Hematopoietic multipotent progenitor cell treated with erythropoietin and hydrocortisone succinate and interleukin-3 and kit ligand, for 15 days (in vitro differentiated cells): ENCODE measurements at places on chromosomes 6 and 20.

- DNase-seq, result no peak
Measured at GRCh38 chr6:133951881-133952814, 876 bp upstream of the TBPL1 start.

GRCh38 chr6:121499666-121500065, 64.2 kb downstream of the GJA1 start:
- DNase-seq, result no peak

GRCh38 chr6:32912951-32913350, 27.9 kb downstream of the HLA-DMB start:
- DNase-seq, result no peak

GRCh38 chr6:143139239-143139784, 78.6 kb downstream of the AIG1 start:
- no peak for DNase-seq

DNA sequence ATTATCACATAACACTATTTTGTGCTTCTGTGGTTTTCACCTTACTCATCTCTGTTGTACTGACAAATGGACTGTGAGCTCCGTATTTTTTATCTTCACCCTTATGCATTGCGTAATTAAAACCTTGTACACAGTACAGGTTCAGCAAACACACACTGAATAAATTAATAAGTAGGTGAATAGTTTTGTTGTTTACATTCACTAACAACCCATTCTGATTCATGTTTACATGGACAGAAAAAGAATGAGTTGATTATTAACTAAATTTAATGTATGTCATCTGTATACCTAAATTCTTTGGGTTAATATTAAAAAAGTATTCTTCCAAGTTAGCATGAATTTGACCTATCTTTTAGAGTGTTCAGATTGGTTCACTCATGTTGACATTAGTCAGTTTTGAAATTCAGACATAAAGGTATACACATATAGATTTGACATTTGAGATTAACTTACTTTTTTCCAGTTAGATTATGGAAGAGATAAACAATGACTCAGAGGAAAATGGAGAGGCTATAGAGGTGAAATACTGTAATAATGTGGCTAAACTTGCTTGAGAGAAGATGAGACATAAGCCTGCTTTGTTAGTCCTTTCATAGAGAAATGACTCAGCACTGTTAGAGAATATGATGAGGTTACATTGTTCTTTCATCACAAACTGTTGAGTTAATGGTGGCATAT, 541.7 kb upstream of the FLRT3 start:
- no peak for DNase-seq

GRCh38 chr6:140537211-140537610, 1162.8 kb upstream of the CITED2 start:
- no peak for DNase-seq

DNA sequence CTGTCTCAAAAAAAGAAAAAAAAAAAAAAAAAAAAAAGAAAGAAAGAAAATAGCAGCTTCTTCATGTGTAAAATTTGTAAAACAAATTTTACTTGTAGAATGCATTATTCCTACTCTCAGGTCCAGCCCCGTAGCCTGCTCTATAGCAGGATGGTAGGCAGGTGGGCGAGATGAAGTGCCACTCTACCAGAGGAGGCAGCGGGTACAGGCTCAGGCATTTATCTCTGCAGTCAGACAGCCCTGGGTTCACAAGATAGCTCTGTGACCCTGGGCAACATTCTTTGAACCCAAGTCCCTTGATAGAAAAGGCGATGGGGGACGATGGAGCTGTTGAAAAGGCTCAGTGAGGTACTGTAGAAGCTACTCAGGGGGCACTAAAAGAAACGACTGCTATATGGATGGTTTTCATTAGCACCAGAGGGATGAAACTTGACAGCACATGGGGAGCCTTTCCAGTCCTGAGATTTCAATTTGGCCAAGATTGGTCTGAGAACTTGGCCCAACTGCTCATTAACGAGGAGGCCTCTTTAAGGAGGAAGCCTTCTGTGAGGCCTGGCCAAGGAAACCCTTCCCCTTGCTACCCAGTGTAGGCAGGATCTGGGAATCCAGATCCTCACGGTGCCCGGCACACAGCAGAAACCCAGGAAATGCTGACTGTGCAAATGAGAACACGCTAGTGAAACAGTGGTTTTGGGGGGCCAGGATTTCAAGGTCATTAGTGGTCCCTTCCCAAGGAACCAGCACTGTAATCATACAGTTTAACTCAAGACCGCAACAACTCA, 63.1 kb downstream of the MYH7B start:
- DNase-seq, result peak; percentile 81

DNA sequence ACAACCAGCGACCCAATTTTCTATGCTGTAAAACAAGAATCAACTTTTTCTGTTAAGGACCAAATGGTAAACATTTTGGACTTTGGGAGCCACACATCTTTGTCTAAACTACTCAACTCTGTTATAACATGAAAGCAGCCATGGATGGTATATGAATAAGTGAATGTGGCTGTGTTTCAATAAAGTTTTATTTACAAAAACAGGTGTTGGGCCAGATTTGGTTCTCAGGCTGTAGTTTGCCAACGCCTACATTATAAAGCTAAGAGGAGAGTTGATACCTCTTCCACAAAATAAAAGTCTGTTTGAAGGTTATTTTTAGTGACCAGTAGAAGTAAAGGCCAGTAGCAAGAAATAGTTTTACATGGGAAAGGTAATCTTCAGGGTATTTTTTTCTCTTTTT, 60.4 kb upstream of the SDHAF4 start:
- DNase-seq, result no peak

DNA sequence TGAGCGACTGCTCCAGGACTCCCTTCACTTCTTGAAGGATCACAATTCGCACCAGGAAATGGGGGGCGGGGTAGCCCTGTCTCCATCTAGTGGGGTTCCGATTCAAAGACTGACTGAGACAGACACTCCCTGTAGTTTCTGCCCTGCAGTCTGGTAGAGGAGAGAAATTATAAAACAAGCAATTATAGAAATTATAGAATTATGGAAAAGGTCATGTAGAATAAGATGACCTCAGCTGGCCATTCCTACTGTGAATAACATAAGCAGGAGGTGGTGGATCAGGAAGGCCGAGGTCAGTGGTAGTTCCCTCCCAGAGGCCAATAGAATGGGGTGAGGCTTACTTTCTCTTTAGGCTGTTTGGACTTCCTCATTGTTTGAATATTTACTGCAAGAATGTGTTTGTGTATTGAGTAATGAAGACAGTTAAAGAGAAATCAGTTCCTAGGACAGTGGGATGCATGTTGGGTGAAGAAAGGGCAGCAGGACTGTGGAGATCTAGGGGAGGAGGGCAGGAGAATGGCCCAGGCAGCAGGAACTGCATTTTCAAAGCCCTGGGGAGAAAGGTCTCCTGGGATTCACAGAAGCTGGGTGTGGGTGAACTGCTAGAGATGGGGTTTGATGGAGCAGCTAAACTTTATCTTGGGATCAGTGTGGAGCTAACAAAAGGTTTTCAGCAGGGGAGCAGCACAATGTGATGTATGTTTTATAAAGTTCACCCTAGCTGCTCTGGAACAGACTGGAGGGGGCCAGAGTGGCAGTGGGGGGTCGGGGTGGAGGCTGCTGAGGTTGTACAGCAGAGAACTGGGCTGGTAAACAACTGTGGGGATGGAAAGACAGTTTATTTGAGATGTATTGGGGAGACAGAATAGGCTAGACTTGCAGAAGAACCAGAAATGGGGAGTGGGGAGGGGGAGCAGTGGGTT, 2.1 kb downstream of the ZNF341 start:
- DNase-seq, result no peak

GRCh38 chr6:169250660-169251059, 3.0 kb downstream of the THBS2 start:
- DNase-seq, result no peak

- no peak for DNase-seq
Measured at GRCh38 chr6:137581019-137581707, 87.0 kb upstream of the OLIG3 start.

- DNase-seq, result no peak
Measured at GRCh38 chr20:23515250-23515939, 24.5 kb downstream of the CST8 start.

- no peak for DNase-seq
Measured at GRCh38 chr6:287489-287860, 4.8 kb upstream of the DUSP22 start.

DNA sequence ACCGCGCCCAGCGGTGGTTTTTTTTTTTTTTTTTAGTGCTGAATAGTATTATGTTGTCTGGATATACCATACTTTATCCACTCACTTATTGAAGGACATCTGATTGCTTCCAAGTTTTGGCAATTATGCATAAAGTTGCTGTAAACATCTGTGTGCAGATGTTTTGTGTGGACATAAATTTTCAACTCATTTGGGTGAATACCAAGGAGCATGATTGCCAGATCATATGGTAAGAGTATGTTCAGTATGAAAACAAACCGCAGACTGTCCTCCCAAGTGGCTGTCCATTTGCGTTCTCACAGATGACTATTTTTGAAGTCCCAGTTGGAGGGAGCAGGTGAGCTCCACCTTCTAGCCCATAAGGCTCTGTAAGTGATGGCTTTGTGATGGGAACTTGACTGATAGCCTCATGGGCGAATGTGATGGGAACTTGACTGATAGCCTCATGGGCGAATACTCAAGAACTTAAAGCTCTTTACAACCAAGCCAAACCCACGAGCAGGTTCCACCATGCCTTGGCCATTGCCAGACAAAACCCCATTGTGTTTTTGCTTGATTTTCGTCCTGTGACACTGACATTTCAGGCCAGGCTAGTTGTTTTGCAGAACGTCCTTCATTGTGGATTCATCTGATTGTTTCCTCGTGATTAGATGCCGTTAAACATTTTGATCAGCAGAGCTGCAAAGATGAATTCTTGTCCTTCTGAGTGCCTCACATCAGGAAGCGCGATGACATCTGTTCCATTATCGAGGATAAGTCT, 51.0 kb downstream of the ZBTB2 start:
- DNase-seq, result no peak

DNA sequence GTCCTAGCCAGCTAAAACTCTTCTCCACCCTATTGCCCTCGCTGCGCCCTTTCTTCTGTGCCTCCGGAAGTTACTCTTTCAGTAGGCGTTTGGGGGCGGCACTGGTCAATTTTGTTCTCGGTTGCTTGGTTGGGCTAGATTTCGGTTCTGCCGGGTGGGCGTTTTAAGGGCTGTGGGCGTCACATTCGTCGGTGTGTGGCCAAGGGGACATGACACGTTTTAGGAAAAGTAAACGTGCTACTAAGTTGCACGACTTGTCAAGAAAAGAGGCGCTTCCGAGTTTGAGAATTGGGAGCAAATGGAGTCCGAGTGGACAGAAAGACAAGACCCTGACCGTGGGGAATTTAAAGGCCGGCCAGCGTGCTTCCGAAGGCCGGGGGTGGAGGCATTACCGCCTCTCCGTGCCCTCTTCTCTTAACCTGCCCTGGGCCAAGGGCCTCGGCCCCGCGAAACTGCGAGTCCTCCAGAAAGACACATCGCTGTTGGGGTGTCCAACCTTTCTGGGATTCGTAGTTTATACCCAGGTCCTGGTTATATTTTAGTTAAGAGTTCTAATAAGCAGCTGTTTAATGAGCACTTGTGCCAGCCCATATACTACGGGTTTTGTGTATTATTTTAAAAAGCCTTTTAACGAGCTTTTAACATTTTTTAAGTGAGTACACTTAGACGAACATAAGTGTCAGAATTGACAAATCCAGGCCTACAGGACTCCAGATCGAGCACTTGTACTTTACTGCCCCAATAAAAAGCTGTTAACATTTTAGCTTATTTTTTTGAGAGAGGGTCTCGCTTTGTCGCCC, 664 bp upstream of the BAG6 start:
- no peak for DNase-seq

- DNase-seq, result no peak
Measured at GRCh38 chr6:33865478-33866077, 61.8 kb upstream of the MLN start.

GRCh38 chr6:24832794-24833193, 34.1 kb upstream of the ARMH2 start:
- no peak for DNase-seq

GRCh38 chr20:41364967-41365765, 1.5 kb downstream of the EMILIN3 start:
- DNase-seq, result no peak

GRCh38 chr6:164087870-164088269, 673.4 kb downstream of the QKI start:
- DNase-seq, result no peak

DNA sequence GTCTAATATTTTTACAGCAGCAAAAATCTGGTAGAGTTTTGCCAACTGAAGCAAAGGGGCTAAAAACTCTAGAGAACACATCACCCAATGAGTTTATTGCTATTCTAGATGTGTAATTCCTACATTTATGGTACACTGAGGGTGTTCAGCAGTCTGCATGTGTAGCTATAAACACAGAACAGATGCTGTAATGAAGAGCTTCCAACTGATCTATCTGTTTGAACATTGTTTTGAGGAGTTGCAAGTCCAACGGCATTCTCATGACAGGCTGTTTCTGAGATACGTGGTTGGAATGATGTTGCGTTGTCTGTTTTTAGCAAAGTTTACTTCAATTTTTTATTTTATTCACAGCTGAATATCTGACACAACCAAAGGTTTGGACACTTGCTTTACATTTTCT, 141.2 kb upstream of the RAB32 start:
- DNase-seq, result no peak

- DNase-seq, result no peak
Measured at GRCh38 chr6:166335378-166336302, 6.7 kb downstream of the SFT2D1 start.

DNA sequence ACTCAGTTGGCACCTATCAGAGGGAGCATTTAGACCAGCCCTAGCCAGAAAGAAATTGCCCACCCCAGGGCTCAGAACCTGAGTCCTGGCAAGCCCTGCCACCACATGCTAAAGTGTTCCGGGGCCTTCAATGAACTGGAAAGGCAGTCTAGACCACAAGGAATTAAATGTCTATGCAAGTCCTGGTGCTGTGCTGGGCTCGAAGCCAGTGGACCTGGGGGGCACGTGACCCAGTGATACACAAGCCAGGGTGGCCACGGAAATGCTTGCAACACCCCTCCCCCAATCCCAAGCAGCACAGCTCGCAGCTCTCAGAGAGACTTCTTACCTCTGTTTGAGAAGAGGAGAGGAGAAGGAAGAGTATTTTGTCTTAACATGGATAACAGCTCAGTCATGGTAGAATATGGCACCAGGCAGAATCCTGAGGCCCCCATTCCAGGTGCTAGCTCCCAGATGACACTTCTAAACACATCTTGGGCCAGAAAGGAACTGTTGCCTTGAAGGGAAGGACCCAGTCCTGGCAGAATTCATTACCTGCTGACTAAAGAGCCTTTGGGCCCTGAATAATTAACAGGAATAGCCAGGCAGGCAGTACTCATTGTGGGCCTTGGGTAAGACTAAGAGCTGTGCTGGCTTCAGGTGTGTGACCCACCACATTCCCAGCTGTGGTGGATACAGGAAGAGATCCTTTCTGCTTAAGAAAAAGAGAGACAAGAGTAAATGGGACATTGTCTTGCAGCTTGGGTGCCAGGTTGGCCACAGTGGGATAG, 111.3 kb downstream of the BTBD9 start:
- DNase-seq, result no peak

- DNase-seq, result no peak
Measured at GRCh38 chr20:45920462-45921336, 8.7 kb upstream of the PLTP start.

GRCh38 chr20:10472871-10473270, 37.8 kb downstream of the SLX4IP start:
- DNase-seq, result no peak
